ENCODE measurements at places on chromosomes 2 and 18.

- no peak for DNase-seq
Measured at GRCh38 chr18:35717182-35717581, 135.6 kb downstream of the GALNT1 start.

DNA sequence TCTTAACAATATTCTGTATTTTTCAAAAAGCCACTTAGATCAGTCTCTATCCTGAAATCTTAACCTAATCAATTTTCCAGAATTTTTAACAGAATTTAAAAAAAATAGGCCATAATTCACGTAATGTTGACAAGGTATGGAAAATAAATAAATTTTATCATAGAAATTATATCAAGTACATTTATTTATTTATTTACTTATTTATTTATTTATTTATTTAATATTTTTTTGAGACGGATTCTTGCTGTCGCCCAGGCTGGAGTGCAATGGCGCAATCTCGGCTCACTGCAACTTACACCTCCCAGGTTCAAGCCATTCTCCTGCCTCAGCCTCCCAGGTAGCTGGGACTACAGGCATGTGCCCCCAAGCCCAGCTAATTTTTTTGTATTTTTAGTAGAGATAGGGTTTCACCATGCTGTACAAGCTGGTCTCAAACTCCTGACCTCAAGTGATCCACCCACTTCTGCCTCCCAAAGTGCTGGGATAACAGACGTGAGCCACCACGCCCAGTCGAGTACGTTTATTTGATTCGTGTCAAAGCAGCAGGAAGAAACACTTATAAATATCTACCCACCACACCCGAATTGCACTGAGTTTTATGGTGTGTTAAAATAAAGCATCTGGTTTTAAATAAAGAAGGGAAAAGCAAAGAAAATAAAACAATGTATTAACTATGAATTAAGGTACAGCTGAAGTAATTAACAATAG is 60.1 kb downstream of the DSC3 start:
- no peak for DNase-seq

- DNase-seq, result no peak
Measured at GRCh38 chr18:59932401-59932800, 32.6 kb downstream of the PMAIP1 start.

GRCh38 chr2:217875138-217875537 is 127.7 kb downstream of the TNS1 start:
- no peak for DNase-seq

GRCh38 chr2:68723181-68723580 is 11.4 kb upstream of the ARHGAP25 start:
- no peak for DNase-seq

- no peak for DNase-seq
Measured at GRCh38 chr2:11537951-11538350, 4.1 kb downstream of the GREB1 start.

DNA sequence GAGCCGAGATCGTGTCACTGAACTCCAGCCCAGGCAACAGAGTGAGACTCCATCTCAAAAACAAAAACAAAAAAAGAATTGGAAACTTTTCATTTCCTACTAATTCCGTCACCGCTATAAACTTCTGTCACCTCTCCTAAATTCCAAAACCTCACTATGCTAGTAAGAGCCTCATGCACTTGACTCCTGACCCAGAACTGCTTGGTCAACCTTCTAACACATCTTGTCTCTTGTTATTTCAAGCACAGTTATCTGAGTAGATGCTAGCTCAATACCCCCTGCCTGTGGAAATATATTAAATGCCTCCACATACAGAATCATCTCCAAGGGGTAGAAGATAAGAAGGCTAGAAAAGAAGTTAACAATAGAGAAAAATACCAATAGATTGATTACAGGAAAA is 703.3 kb downstream of the NRXN1 start:
- DNase-seq, result no peak

DNA sequence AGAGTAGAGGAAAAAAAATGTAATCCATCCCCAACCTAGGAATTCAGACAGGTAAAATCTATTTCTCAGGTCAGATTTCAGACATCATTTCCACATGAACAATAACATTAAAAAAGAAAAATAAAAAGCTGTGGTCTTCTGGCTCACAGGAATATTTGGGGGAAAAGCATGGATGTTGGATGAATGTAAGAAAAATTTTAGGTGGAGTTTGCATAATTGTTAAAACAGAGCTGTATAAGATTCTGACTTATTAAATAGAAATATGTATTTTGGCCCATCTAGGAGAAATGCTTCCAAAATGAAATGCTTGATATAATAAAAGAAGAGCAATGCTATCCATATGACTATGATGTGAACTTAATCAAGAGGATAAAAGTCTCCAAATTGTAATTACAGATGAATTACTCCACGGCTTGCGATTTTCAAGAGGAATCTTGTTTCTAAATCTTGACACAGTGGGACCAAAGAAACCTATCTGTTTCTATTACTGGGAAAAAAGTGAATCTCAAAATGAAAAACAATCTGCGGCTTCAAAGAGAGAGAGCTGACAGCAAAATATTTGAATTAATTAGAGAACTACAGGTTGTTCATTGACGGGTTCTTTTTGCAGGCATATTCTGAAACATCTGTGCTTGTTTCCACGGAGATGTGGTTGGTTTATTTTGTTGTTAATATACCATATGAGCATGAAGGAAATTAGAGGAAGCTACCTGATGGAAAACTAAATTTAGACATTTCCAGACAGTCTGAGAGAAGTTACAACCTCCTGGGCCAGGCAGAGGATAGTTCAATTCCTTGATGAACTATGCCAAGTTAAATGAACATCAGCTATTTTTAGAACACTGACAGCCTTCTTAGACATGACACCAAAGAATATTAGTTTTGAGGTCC is 468.7 kb downstream of the PID1 start:
- DNase-seq, result no peak

DNA sequence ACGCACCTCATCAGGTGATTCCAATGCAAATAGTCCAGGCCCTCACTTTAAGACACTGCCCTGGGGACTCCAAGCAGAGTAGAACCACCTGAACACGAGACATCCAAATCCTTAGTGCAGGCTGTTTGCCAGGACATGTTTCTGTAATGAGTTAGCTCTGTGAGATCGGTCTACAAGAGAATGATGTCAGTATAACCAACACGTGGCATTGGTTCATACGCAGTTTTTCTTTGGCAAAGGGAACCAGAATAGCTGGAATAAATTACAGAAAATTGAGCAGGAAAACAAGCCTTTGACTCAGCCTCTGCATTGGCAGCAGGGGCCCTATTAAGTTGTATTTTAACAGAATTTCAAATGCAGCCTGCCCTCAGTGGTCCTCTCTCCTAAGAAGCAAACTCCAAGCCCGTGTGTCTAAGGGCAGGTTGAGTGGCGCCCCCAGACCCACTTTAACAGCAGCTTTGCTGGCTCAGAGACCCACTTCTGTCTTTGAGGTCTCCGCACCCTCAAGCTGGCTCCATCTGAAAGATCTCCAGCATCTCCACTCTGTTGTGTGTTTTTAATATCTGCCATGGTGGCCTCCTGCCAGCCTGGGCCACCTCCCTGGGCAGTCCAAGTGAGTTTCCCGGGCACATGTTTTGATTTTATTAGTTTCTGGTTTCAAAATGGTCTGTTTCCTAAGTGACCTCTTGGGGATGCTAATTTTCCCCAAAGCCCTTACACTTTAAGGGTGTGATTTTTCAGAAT is 61.3 kb downstream of the ALPK2 start:
- DNase-seq, result no peak

- no peak for DNase-seq
Measured at GRCh38 chr18:26745288-26746181, 120.0 kb downstream of the AQP4 start.

GRCh38 chr2:133515271-133515670 is 53.0 kb downstream of the NCKAP5 start:
- DNase-seq, result no peak

DNA sequence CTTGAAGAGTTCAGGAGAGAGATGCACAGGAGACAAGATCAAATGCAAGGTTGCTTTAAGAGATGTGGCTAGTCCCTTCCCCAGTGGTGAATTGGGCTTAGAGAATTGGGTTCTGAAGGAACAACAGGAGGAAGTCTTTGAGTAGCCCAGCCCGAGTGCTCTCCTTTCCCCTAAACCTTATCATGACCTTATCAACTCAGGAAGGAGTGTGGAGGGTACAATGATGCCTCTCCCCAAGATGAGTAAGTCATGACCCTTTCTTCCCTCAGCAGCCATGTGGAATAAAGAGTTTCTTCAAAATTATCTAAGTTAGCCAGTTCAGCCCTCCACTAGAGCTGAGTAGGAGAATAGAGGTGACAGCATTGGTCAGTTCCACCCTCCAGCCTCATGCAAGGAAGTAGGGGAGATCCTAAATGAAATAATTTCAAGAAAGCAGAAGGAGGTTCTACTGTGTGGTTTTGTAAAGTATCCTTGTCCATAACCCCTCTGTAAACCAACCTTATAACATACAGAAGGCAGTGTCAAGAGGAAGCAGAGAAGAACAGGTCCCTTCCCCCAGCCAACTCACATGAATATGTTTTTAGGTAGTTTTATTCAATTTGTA is 88.4 kb downstream of the ARHGAP15 start:
- no peak for DNase-seq

DNA sequence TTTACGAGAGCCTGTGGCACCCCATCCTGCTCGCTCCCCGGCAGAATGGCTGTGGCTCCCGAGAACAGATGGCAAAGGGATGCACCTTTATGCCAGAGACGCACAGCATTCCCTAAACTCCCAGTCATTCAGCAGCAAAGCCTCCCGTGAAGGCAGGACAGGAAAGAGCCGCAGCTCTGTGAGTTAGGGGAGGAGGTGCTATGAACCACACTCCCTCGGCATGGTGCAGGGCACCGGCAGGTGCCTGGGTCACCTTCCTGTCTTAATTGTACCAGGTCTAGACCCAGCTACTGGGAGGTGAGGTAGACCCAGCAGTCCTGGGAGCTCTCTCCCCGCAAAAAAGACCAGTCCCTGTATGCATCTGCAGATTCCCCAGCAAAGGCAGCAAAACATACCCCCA is 149.8 kb downstream of the TWIST2 start:
- no peak for DNase-seq
